ENCODE measurements at places on chromosomes 2 and 18.

DNA sequence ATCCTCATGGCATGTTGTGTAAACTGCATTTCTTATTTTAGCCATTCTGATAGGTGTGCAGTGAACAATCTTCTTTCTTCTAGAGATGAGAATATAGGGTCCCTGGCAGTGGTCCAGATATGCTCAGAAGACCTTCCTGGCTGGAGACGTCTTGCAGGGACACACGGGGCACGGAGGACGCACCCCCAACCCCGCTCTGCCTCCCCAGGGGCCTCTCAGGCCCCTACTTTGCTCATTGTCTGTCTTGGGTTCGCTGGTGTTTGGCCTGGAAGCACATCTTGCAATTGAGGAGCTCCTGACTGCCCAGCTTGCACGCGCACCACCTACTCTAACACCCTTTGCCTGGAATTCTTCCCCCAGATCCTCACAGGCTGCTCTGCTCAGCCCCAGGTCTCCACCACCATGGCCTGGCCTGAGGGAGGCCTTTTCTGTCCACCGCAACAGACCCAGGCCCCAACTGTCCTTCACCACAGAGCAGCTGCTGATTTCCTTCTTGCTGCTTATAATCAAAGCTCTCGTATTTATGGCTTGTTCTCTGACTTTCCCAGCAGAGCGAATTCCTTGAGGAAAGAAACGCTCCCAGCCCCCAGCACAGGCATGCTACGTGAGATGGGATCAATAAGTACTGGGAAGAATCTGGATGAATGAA, 295.9 kb upstream of the HDAC4 start:
- DNase-seq, result no peak

DNA sequence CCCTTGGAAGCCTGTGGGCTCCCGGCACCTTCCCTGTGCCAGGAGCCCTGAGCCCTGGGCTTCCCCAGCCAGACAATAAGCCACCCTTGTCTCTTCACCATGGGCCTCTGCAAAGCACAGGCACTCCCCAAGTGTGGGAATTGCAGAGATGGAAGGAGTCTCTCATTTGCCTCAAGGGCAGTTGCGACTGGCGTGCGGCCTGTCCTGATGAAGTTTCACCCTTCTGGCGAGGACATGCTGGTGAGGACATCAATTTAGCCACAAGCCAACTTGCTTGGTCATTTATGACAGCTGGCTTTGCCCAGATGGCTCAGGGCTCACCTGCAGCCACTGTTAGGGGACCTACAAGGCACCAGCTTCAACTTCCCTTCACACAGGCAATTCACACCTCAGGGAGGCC, 180.2 kb downstream of the ANAPC1 start:
- no peak for DNase-seq

- no peak for DNase-seq
These were observed 34.8 kb downstream of the POU3F3 start for GRCh38 chr2:104888489-104889258.

- no peak for DNase-seq
These were observed 110.9 kb upstream of the DNAJC10 start for GRCh38 chr2:182605166-182605565.

DNA sequence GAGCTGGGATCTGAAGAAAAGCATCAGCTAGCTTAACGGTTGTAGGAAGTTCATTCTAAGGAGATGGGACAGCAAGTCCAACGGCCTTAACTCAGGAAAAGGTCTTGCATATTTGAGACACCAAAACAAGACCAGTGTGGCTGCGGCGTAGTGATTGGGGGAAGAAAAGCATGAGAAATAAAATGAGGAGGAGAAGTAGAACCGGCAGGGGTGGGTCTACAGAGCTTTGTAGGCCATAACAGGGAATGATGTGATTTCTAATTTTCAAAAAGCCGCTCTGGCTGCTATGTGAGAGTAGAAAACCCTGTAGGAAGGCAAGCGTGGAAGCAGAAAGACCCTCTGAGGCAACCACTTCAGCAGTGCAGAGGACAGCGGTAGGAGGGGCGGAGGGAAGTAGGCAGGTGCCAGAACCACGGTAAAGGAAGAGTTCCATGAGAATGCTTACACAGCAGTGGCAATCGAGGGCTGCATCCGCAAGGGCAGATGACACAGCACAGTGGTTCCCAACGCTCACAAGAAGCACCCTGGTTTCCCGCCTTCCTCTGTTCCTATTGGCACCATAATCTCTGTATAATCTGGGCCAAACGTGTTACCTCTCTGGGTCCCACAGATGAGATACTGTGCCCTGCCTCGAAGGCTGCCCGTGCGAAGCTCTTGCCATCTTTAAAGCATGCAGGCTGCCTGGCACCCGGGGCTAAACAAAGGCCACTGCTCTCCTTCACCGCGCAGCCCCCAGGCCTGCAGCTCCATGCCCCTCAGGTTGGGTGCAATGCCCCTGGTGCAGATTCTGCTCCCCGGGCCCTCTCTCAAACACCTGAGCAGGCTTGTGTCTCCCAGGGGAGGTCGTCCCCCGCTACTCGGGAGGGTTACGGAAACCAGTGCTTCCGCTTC, 795 bp downstream of the ANKRD39 start:
- DNase-seq, result peak; percentile 52

DNA sequence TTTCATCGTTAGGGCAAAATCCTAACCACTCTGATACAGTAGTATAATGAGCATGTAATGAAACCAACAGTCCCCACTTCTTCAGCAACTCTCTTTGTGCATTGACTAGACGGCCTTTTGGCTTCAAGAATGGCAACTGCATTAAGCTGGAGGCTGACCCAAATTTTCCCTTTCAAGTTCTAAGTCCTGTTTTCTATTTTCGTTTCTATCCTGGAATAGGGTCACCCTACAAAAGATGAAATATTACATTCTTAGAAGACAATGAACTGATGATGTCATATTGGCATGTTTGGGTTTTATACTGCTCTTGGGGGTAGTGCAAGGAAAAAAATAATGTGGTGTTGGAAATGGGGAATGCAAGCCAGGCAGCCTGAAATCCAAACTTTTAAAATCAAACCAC, 254.4 kb downstream of the ETAA1 start:
- DNase-seq, result no peak

GRCh38 chr2:122191331-122191730, 435.9 kb downstream of the TSN start:
- DNase-seq, result peak; percentile 30

GRCh38 chr2:30736461-30737325, 70.6 kb downstream of the CAPN13 start:
- no peak for DNase-seq

GRCh38 chr2:9356261-9356660, 67.1 kb downstream of the ITGB1BP1 start:
- no peak for DNase-seq

- DNase-seq, result no peak
These were observed 127.9 kb downstream of the SH3RF3 start for GRCh38 chr2:109256921-109257320.

DNA sequence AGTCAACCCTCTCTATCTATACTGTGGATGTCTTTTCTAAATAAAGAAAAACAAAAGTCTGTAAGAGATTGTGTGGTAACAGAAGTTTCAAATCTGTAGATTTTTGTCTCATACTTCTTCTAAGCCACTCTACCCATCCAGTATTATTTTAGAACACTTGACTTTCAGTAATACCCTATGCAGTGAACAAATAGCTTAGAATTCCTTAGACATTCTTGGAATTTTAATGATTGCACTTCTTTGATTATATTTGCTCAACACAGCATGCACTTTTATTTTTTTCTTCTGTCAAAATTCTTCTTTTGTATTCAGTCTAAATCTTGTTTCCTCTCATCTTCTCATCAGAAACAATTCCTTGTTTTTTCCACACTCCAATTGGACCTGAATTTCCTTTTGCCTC, 1080.2 kb downstream of the SUCLG1 start:
- DNase-seq, result no peak

DNA sequence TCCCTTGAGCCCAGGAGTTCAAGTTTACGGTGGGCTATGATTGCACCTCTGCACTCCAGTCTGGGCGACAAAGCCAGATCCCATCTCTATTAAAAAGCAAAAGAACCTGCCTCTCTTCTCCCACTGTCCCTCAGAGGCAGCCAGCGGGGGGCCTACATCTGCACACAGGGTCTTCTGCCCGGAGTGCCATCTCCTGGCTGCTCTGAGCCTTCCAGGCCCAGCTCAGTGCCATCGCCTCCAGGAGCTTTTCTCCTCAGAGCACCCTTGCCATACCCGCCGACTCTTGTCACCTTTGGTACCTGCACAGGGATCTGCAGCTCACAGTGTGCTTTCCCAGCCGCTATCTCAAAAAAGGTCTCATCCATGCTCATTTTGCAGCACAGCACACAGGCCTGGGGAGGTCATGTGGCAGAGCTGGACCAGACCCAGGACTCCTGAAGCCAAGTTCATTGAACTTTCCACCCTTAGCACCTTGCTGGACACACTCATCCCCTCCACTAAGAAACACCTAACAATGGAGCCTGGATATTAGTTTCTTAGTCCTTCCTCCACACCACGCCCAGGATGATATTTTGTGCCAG, 186.3 kb downstream of the HAUS1 start:
- DNase-seq, result no peak

DNA sequence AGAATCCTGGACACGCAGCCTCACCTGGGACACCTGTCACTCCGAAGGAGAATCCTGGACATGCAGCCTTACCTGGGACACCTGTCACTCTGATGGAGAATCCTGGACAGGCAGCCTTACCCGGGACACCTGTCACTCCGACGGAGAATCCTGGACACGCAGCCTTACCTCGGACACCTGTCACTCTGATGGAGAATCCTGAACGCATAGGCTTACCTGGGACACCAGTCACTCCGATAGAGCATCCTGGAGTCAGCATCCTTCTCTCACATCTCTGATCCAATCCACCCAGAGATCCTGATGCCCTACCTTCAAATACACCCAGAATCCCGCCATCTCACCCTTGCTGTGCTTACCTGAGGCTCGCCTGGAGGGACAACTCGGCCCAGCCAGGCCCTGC, 154.9 kb downstream of the NDUFA10 start:
- DNase-seq, result no peak

- no peak for DNase-seq
These were observed 73.7 kb upstream of the LAPTM4A start for GRCh38 chr2:20125164-20125563.

DNA sequence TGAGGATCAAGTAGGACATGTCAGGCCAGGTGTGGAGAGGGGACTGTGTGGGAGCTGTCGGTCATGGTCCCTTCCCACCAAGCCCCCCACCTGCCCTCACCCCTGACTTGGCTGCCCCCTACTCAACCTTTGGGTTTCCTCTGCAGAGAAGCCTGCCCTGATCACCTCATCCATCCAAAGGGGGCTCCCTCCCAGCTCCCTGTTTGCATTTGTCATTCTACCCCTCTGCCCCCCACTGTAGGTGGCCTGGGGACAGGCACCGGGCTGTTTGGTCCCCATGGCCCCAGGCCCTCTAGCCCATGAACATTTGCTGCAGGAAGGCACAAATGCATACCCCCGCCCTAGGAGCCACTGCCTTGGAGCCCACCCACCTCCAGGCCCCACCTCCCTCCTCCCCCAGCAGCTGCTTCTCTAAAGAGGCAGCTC, 115.0 kb downstream of the SMAD7 start:
- no peak for DNase-seq

DNA sequence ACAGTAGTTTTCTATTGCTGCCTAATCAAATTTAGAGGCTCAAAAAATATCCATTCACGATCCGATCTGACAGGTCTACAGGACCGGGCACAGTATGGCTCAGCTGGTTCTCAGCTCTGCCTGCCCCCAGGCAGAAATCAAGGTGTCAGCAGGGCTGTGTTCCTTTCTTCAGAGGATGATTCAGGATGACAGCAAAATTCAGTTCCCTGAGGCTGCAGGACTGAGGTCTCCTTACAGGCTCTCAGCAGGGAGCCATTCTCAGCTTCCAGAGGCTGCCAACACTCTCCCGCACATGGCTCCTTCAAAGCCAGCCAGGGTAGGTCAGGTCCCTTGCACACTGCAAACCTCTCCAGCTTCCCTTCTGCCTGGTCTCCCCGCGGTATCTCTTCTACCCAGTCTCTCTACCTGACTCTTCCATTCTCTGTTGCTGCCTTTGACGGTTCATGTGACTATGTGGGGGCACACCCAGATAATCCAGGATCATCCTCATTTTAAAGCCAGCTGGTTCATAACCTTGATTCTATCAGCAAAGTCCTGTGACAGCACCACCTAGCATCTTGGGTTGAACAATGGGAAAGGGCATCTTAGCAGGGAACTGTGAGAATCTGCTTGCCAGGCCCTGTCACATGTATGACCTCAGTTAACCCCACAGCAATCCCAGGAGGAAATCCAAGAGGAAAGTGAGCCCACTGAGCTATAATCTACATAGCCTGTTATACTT, 50.4 kb downstream of the UXS1 start:
- DNase-seq, result no peak

GRCh38 chr2:8677646-8678592, 3.9 kb upstream of the ID2 start:
- DNase-seq, result peak; percentile 67

- DNase-seq, result no peak
These were observed 715.2 kb downstream of the CCDC85A start for GRCh38 chr2:56898986-56899385.

GRCh38 chr2:54522624-54523281, 66.6 kb downstream of the SPTBN1 start:
- DNase-seq, result peak; percentile 88

- DNase-seq, result no peak
These were observed 5.6 kb upstream of the DIS3L2 start for GRCh38 chr2:231955758-231956472.

DNA sequence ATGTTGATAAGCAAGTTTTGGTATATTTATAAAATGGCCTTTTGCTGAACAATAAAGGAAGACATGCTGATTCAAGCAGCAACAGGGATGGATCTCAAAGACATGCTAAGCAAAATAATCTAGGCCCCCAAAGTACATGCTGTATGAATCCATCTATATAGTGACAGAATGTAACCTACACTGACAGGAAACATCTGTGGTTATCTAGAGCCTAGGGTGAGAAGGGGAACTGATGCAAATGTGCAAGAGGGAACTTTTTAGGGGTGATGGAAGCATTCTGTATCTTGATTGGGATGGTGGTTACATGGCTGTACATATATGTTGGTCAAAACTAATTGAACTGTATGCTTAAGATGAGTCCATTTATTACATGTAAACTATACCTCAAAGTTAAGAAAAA, 24.2 kb downstream of the CNRIP1 start:
- DNase-seq, result no peak

- DNase-seq, result no peak
These were observed 108.8 kb upstream of the HAAO start for GRCh38 chr2:42901076-42901640.

DNA sequence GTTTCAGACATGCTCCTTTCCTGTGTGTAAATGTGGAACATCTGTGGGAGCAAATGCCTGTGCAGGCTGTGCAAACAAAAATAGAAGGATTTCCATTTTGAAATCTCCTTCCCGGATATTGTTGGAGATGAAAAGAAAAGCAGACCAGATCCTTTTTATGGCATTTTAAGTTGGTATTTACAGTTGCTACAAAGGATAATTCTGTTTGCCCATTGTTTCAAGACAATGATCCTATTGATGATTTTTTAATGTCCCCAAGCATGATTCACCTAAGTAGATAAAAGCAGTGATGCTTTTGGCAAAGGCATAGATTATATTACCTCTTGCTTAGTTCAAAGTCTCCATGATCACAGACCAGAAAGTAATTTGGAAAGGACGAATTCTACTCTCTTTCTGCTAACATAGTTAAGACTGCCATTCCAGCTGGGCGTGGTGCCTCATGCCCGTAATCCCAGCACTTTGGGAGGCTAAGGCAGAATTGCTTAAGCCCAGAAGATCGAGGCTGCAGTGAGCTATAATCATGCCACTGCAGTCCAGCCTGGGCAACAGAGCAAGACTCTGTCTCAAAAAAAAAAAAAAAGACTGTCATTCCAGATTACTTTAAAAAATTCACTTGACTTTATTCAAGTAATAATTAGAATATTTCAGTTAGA, 209.6 kb upstream of the SLC39A10 start:
- DNase-seq, result peak; percentile 96

- DNase-seq, result peak; percentile 1
These were observed 1870.4 kb upstream of the CELF4 start for GRCh38 chr18:39435996-39436395.

- DNase-seq, result peak; percentile 80
These were observed 250.9 kb downstream of the ICOS start for GRCh38 chr2:204187229-204188083.

Measured in SW480 (cell line).